ENCODE measurements at places on chromosomes 1 and 21. TPM values are rescaled to one million over a fixed set of nuclear protein-coding genes. Genes with fewer than 3 reads are reported as not detected.

DNA sequence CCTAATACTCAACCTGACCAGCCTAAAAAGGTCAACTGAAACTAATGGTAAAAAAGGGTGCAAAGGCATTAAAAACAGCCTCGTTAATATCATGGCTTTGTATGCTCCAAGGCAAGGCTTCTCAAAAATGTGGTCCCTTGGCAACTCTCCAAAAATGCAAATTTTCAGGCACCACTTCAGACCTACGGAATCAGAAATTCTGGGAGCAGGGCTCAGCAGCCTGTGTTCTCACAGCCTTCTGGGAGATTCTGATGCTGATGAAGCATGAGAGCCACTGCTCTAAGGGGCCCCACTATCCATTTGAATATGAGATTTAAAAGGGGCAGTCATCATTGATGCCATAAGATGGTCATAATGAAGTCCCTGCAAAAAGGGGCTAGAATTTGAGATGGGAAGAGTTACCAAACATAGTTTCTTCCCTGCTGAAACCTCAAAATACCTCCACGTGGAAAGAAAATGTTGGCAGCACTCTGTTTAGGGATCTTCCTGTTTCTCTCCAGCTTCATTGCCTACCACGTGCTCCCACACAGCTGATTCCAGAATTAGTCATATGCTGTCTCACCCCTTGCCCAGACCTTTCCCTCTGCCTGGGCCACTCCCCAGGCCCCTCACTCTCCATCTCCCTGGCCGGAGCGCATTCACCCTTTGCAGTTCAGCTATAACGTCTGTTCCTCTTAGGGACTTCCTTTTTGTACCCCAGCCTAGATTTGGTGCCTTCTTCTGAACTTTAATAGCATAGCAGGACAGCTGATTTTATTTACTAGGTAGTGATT is 46.7 kb downstream of the PHC2 start:
- DNase-seq, result no peak
- no peak overlapping the region for H3K27ac ChIP-seq
- H3K36me3 ChIP-seq, result no peaks in the 10 kb centered on the region
- H3K27me3 ChIP-seq, result peaks cover 11% of the 10 kb centered on the region

ST7L gene
- total RNA-seq, result 21.7 TPM

DNA sequence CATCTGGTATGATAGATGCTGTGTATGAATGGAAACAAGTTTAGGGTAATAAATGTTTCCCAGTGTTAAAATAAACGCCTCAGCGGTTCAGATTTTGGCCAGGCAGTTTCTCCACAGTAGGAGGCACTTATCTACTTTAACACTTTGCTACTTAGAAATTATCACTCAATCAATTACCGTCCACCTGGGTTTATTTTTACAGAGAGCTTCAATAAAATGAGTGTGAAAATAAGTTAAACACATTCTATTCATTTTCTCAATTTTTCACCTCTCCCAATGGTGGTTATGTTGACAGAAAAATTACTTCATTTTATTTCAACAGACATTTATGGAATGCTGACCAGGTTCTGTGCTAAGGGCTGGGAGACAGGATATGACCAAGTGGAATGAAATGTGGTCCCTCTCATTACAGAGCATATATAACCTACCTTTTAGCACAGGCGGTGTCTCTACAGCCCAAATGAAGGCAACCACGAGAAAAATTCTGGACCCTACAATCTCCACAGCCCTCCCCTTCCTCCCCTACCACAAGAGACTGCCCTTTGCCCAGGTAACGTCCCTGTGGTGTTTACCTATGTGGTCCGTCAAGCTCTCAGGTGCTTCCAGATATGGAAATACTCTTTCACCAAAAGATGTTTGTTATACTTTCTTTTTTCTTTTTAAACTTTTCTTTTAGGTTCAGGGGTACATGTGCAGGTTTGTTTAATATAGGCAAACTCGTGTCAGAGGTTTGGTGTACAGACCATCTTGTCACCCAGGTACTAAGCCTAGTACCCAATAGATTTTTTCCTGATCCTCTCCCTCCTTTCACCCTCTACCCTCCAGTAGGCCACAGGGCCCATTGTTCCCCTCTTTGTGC is 105.5 kb downstream of the HLCS start:
- no peak overlapping the region for H3K4me3 ChIP-seq
- no peaks in the 10 kb centered on the region for H3K27me3 ChIP-seq
- DNase-seq, result peak; percentile 28
- peaks cover 2% of the 10 kb centered on the region for H3K4me1 ChIP-seq
- H3K27ac ChIP-seq, result peak overlapping the region; percentile 72

AKR1A1 gene
- 142 TPM for total RNA-seq

DNA sequence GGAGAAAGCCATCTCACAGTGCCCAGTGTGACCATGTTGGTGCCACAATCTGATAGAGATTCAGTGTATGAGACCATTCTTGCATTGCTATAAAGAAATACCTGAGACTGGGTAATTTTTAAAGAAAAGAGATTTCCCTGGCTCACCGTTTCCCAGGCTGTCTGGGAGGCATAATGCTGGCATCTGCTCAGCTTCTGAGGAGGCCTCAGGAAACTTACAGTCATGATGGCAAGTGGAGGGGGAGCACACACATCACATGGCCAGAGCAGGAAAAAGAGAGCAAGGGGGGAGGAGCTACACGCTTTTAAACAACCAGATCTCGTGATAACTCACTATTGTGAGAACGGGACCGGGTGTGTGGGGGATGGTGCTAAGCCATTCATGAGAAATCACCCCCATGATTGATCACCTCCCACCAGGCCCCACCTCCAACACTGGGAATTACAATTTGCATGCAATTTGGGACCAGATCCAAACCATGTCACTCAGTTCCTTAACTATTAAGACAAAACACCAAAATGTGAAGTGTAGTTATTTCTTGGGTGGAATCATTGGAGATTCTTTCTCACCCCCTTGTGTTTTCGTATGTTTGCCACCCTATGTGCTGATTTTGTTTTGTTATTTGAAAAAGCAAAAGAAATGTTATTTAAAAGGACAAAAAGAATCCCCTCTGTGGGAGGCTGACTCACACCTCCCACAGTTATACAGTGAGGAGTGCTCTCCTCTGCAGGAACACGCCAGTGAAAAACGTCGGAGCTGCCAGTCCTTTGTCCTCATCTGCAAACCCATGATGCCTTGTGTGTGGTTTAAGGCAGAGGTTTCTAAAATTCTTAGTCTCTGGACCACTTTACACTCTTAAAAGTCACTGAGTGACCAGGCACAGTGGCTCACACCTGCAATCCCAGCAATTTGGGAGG is 46.9 kb upstream of the IFNLR1 start:
- DNase-seq, result no peak
- H3K36me3 ChIP-seq, result no peaks in the 10 kb centered on the region
- peaks cover 63% of the 10 kb centered on the region for H3K27me3 ChIP-seq
- H3K27ac ChIP-seq, result no peak overlapping the region

GRCh38 chr21:42312626-42313104 is 2.5 kb downstream of the TFF3 start:
- H3K27me3 ChIP-seq, result peaks cover 51% of the 10 kb centered on the region
- no peak overlapping the region for H3K27ac ChIP-seq
- H3K36me3 ChIP-seq, result no peaks in the 10 kb centered on the region

GRCh38 chr1:182175361-182175931 is 113.9 kb upstream of the ZNF648 start:
- H3K4me1 ChIP-seq, result no peaks in the 10 kb centered on the region
- H3K4me3 ChIP-seq, result no peak overlapping the region
- no peak overlapping the region for H3K27ac ChIP-seq
- no peaks in the 10 kb centered on the region for H3K36me3 ChIP-seq

DNA sequence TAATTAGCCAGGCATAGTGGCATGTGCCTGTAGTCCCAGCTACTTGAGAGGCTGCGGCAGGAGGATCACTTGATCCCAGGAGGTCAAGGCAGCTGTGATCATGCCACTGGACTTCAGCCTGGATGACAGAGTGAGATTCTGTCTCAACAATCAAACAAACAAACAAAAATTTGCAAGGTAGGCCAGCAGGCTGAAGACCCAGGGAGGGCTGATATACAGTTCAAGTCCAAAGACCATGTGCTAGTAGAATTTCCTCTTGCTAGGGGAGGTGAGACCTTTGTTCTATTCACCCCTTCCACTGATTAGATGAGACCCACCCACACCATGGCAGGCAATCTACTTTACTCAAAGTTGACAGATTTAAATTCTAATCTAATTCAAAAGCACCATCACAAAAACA is 31.2 kb upstream of the CNN3 start:
- H3K4me1 ChIP-seq, result no peaks in the 10 kb centered on the region
- H3K27ac ChIP-seq, result no peak overlapping the region
- H3K27me3 ChIP-seq, result no peaks in the 10 kb centered on the region
- H3K4me3 ChIP-seq, result no peak overlapping the region
- DNase-seq, result no peak
- H3K36me3 ChIP-seq, result no peaks in the 10 kb centered on the region

- H3K36me3 ChIP-seq, result no peaks in the 10 kb centered on the region
- H3K27me3 ChIP-seq, result peaks cover 65% of the 10 kb centered on the region
- H3K4me1 ChIP-seq, result peaks cover 6% of the 10 kb centered on the region
Observed at GRCh38 chr1:25065795-25066238, 135.7 kb upstream of the RUNX3 start.

- no peaks in the 10 kb centered on the region for H3K4me1 ChIP-seq
- DNase-seq, result no peak
- peaks cover 9% of the 10 kb centered on the region for H3K27me3 ChIP-seq
- no peak overlapping the region for H3K4me3 ChIP-seq
Observed at GRCh38 chr21:37855647-37856625, 60.3 kb downstream of the KCNJ6 start.

ADGRL4 gene
- not detected for total RNA-seq

CLCA1 gene
- 0.22 TPM for total RNA-seq

GRCh38 chr1:53273526-53273925 is 35.2 kb upstream of the MAGOH start:
- H3K4me3 ChIP-seq, result no peak overlapping the region
- H3K27ac ChIP-seq, result no peak overlapping the region
- H3K27me3 ChIP-seq, result no peaks in the 10 kb centered on the region
- no peak for DNase-seq

- H3K36me3 ChIP-seq, result no peaks in the 10 kb centered on the region
- DNase-seq, result peak; percentile 23
- no peak overlapping the region for H3K4me3 ChIP-seq
Observed at GRCh38 chr1:110208916-110209645, 1.0 kb upstream of the KCNC4 start.

GRCh38 chr21:17195976-17196375 is 316.9 kb upstream of the CXADR start:
- DNase-seq, result no peak
- H3K4me3 ChIP-seq, result no peak overlapping the region
- H3K27ac ChIP-seq, result no peak overlapping the region
- no peaks in the 10 kb centered on the region for H3K27me3 ChIP-seq
- no peaks in the 10 kb centered on the region for H3K36me3 ChIP-seq

GRCh38 chr1:24284156-24284471 is 35.0 kb upstream of the GRHL3 start:
- peaks cover 5% of the 10 kb centered on the region for H3K27me3 ChIP-seq
- no peaks in the 10 kb centered on the region for H3K36me3 ChIP-seq
- no peak overlapping the region for H3K27ac ChIP-seq
- DNase-seq, result no peak

MFSD2A gene
- total RNA-seq, result 0.18 TPM

DNA sequence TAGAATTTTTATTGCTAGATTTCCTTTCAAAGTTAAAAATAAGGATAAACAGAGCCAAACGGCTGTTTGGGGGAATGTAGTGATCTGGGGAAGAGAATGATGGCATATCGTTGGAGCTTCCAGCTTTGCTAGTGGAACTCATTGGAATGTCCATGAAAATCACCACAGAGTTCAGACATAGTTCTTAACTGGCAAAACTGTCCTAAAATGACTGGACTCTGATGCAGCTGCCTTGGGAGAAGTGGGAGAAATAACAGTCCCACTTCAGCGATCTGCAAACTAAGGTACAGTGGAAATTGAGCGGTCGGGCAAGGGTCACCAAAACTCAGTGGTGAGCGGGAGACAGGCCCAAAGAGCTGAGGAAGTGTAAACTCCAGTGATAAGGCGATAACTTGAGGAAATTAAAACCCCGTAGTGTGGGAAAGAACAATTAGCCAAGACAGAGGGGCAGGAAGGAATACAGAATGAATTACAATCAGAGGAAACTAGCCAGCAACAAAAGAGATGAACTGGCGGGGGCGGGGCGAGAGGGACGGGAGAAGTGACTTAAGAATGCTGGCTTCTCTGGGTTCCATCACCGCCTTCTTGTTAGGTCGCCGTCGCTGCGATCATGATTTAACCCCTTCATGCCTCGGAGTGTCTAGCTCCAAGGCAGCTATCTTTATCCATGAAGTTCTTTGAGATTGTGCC is 89.8 kb upstream of the ARHGAP29 start:
- H3K27me3 ChIP-seq, result peaks cover 10% of the 10 kb centered on the region
- no peaks in the 10 kb centered on the region for H3K36me3 ChIP-seq
- H3K4me1 ChIP-seq, result no peaks in the 10 kb centered on the region
- no peak for DNase-seq
- no peak overlapping the region for H3K4me3 ChIP-seq

DNA sequence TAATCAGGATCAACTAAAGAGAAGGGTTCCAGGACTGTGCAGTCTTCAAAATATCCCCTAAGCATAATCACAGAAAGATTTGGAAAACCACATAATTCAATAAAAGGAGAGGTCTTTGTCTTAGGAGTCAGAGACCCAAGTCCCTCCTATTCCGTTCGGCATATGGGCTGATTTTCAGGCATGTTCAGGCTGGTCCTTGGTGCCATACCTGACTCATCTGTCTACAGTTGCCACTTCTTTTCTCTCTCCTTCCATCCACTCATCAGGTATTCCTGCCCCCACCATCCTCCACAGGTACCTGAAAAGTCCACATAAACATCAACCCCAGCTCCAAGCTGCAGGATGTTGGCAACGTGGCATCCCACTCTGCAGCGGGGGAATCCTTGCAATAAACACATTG is 29.7 kb upstream of the RPL11 start:
- no peak overlapping the region for H3K4me3 ChIP-seq
- no peaks in the 10 kb centered on the region for H3K36me3 ChIP-seq
- no peak overlapping the region for H3K27ac ChIP-seq

GRCh38 chr1:21933397-21934248 is 3.5 kb downstream of the HSPG2 start:
- no peak for DNase-seq
- peak overlapping the region; percentile 45 for H3K27ac ChIP-seq
- H3K27me3 ChIP-seq, result no peaks in the 10 kb centered on the region
- H3K36me3 ChIP-seq, result peaks cover 47% of the 10 kb centered on the region
- H3K4me1 ChIP-seq, result peaks cover 64% of the 10 kb centered on the region

GPR37L1 gene
- not detected for total RNA-seq

FMO5 gene
- 0.22 TPM for total RNA-seq

DNA sequence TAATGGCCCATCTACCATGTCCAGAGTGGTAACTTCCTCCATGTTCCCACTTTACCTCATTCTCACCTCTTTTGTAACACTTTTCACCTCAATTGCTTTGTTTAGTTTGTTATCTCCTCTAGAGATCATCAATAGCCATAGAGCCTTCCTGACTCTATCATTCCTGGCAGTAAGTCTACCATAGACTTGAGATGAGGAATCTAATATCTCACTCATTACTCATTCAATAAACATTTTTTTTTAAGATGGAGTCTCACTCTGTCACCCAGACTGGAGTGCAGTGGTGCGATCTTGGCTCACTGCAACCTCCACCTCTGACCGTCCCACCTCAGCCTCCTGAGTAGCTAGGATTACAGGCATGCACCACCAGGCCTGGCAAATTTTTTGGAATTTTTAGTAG is 7.1 kb downstream of the NMNAT2 start:
- no peaks in the 10 kb centered on the region for H3K36me3 ChIP-seq
- no peaks in the 10 kb centered on the region for H3K27me3 ChIP-seq
- no peak overlapping the region for H3K4me3 ChIP-seq

GRCh38 chr1:161956097-161956496 is 67.6 kb downstream of the OLFML2B start:
- DNase-seq, result no peak
- peaks cover 22% of the 10 kb centered on the region for H3K36me3 ChIP-seq
- no peaks in the 10 kb centered on the region for H3K27me3 ChIP-seq
- no peak overlapping the region for H3K27ac ChIP-seq

TBX19 gene
- 1.8 TPM for total RNA-seq
